Heart right ventricle (tissue), 16 donors: ENCODE measurements at places on chromosomes 6 and 20.

DNA sequence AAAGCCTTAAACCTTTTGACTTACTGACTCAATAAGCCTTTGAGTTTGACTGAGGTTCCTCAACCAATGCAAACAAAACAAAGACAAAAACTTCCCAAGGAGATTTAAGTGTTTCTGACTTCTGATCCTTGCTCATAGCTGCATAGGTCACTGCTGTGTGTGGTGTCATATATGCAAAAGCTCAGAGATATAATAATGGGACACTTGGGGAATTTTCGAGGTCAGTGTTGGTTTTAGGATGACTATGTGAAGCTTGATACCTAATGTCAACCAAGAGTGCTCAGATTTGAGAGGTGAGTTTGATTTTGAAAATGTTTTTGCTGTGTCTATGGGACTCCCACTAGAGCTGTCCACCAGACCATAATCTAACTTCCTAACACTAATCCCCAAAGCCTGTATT lies 26.2 kb downstream of the ZKSCAN8 start:
- DNase-seq, result no peak

GRCh38 chr6:31771992-31772358 lies 5.2 kb downstream of the VWA7 start:
- DNase-seq, result no peak

- no peak for DNase-seq
Measured at GRCh38 chr6:39425346-39426072, 103.0 kb upstream of the KCNK16 start.

DNA sequence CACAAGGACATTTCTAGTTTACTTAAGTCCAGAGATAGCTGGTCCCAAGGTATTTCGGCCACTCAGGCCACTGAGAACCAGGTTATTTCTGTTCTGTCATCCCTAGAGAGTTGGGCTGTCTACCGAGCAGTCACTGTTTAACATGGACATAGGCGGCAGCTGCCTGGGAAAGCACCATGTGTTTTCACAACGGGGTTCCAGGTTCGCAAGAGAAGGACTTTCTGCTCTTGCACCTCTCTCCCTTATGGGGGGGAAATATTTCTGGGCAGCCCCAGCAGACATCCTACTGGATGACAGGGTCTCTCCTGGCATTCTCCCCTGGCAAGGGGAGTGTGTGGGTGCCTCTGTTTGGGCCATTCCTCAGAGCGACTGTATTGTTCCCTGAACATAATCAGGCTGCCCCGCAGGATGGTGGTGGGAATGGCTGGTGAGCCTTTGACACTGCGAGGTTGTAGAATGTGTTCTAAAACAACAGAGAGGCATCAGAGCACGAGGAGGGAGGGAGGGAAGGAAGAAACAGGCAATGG lies 64.4 kb upstream of the DUSP22 start:
- no peak for DNase-seq

DNA sequence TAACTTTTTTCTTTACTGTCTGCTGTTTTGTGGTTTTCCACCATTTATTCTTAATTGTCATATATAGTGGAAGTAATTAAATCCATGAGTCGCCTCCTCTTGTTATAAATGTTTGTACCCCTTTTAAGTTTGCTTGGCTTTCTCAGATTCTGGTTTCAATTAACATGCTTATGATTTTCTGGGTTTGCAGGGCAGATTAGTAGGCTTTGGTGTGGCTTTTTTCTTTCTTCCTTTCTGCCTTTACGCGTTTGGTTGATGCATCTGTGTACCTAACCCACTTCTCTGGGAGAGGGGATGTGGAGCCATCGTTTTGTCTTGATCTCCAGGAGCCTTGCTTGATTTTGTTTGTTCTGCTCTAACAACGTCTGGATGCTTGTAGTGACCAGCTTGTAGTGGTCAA lies 100.4 kb downstream of the JARID2 start:
- DNase-seq, result no peak

DNA sequence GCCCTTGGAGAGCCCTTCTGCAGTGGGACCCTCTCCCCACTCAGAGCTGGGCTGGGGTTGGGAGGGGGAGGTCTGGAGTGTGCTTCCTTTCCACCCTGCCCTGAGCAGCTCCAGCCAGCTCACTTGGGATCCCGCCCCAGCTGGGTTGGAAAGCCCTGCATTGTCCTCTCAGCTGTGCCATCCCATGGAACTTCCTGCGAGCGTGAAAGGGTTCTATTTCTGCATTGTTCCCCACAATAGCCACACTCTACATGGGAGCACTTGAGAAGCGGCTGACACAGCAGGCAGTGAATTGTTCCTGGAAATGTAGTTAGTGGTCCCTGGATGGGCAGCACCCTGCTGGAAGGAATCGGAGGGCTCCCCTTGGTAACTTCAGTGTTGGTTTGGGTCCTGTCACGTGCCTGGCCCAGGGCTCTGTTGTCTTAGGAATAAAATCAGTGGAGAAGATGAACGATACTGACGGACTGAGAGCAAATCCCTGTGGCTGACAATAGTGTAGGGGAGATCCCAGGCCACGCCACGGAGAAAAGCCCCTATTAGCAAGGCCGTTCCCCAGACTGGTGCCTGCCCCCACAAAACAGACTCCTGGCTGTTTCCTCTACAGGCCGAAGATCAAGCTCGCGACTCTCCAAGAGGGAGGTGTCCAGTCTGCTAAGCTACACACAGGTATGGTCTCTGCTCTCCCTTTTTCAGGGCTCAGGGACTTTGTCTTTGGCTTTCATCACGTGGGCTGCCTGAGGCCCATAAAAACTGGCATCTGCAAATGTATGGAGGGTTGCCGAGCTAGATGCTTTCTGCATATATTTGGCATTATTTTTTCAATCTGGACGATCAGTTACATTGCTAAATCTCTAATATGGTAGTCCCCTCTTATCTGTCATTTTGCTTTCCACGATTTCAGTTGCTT lies 18.8 kb downstream of the DNMT3B start:
- DNase-seq, result no peak

- no peak for DNase-seq
Measured at GRCh38 chr6:155219299-155219698, 44.5 kb upstream of the CLDN20 start.

DNA sequence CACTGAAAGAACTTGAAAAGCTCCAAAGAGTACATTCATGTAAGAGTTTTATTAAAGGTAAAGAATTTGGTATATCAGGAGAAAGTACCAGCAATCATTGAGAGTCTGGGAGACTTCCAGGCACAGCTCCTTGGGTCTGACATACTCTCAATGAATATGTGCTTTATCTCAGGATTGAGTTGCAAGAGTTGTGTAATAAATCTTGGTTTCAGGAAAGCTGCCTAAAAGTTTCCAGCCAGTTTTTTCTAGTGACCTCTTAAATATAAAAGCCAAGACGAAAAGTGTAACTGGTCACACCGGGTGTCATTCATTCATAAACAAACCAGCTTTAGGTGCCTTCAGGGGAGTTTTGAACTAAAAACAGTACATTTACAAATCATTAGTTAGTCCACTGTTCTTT lies 21.6 kb upstream of the GJA1 start:
- no peak for DNase-seq

DNA sequence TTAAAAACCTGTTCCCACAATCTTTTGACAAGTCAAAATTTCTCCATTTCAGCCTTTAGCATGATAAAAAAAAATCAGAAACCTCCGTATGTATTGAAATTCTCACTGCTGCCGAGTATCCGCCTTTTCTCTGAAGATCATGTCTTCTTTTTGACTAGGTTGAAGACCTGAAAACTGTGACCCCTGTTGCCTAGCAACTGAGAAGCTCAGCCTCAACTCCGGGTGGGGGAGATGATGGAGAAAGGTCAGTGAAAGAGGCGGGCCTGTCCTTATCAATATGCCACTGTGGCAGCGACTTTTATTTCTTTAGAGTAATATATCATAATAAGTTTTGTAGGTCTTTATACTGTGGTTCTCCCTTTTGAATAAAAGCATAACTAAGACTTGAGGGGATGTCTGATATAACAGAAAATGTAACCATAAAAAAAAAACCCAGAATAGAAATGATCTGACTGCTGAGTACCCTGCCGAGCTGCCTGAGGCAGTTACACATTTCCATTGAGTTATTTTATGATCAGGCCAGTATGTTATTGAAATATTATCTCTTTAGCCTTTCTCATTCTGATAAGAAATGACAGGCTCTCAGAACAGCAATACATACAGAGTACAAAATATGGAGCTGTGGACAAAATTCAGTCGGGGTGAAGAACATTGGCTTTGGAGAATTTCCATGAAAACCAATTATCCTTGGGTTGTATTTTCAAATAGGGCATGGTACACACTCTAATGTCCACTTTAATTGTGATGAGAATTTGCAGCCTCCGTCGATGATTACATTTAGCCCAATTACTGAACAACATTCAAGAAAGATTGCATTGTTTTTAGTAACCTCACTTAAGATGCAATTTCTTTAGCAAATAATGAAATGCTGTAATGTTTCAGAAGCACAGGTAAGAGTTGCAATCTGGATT lies 136.7 kb upstream of the EEF1E1 start:
- DNase-seq, result no peak

- no peak for DNase-seq
Measured at GRCh38 chr20:37438464-37439222, 82.4 kb upstream of the NNAT start.

- DNase-seq, result no peak
Measured at GRCh38 chr6:3209114-3210023, 18.1 kb downstream of the TUBB2B start.

DNA sequence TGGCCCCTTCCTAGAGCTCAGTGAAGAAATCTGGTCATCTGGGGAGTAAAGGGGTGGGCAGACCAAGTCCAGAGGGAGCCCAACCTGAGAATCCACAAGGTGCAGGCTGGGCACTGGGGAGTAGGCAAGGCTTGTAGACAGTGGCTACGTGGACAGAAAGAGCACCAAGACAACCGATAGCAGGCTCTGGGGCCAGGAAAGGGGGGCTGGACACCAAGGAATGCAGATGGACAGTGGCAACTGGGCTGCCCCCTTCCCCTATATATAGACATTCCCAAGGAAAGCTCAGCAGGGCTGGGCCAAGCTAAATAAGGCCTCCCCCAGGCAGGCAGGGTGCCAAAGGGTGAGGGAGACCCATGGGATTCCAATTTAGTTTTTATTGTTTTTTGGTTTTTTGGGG lies 1.5 kb upstream of the TNNC2 start:
- DNase-seq, result no peak

GRCh38 chr6:63644668-63645326 lies 9.2 kb downstream of the PHF3 start:
- DNase-seq, result no peak

GRCh38 chr6:163888030-163888819 lies 473.7 kb downstream of the QKI start:
- DNase-seq, result no peak

DNA sequence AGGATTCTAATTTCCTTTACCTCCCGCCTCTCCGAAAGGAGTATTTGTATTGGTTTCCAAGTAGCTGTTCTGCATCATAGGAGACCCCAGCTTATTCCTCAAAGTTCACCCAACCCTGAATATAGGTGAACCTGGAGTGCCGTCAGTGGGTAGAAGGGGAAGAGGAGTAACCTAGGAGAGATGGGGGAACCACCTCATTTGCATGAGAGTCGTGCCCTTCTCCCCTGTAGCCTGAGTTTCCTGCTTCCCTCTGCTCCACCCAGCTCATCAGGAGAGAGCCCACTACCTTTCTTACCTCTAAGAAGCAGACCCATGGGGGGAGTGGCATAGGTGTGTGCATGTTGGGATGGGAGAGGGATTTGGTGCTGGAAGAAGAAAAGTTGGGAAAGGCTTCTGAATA lies 17.3 kb upstream of the WFDC2 start:
- DNase-seq, result no peak

DNA sequence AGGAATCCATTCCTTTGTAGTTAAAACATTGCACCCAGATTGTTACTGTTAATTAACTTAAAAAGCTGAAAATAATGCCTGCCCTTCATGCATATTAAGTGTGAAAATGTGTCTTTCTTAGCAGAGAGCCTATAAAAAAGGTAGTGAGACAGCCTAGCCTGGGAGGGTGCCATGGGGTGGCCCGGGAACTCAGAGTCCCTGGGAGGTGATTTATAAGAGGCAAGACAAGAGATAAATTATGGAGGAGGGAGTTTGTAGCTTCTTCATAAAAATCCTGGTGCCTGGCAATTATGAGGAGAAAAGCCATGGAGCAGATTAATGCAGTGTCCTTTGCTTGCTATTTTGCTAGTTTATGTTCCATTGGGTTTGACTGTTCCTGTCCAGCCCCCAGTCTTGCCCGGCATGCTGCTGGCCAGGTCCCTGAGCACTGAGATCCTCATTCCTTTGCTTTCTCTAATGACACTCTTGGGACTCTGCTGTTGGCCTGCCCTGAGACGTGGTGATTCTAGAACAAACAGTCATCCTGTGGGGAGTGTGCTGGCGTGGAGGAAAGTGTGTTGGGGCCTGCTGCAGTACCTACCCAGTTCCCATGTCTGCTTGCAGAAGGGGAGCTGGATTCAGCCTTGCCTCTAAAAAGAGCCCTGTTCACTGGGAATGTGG lies 4.2 kb downstream of the MLN start:
- no peak for DNase-seq

DNA sequence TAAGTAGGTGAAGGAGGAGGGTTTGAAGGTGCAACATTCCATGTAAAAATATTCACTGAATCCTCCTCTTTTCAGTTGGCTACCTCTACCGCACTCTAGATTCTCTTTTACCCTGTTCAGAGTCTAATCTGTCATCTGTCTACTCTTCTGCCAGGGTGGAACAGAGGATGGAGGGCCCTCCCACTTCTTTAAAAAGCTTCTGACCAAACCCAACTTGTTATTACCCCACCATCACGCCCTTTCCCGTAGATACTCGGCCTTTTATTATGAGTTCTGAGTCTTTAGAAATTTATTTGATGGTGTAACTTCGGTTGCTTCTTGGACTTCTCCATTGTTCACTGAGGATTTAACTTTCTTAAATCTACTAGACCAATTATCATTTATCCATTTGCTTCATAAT lies 11.7 kb downstream of the STX11 start:
- no peak for DNase-seq

DNA sequence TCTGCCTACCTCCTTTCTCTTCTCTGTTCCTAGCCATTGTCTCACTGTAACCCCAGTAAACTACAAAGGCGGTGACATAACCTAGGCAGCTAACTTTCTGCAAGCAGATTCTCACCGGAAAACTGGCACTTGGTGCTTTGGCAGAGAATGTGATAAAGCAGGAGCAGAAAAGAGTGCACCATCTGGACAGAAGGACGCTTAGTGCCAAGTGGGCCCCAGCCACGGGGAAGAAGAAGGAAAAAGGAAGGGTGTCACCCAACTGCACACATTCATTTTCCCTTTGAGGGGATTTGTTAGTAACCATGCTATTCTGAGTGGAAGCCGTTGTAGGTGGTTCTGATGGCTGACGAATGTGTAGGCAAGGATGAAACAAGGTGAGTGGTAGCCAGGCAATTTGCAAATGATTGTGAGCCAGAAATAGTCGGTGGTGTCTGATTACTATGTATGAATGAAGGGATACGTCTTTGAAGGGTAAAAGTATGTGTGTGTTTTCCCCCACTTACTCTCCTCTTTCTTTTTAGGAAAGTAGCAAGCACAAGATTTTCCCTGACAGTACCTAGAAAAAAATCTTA lies 148.3 kb upstream of the STXBP5 start:
- DNase-seq, result no peak
